ENCODE measurements at places on chromosomes 5 and 9.

DNA sequence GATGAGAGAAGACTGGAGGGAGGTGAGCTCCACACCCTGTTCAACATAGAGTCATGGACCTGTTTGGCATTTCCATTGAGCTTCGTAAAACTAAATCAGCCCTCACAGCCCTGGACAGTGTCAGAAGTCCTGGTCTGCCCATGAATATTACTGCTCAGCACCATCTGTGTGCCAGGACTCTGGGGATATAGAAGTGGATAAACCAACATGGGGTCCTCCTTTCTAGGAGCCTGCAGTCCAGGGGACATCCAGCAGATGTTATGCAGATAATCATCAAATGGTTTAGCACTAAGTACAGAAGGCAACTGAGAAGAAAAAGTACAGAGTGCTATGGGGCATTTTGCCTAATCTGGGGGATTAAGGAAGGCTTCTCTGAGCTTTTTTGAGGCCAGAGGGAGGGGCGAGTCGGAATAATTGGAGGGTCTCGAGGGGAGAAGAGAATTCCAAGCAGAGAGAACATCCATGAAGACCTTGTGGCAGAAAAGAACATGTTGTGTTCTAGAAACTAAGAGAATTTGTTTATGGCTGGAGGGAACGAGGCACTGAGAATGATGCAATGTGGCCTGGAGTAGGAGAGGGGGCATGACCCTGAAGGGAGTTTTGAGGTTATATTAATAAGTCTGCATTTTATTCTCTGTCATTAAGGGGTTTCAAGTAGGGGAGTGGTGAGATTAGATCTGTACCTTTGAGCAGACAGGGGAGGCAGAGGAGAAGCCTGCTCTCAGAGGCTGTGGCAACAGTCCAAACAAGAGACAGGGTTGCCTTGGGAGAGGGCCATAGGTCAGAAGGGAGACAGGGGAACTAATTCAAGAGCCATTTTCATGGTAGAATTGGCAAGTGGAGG lies 63.5 kb upstream of the SLC2A8 start:
- DNase-seq, result no peak

GRCh38 chr9:120852240-120853010 lies 9.7 kb upstream of the PSMD5 start:
- DNase-seq, result no peak

- no peak for DNase-seq
These were observed 5.0 kb downstream of the PDE6A start for GRCh38 chr5:149939546-149939945.

GRCh38 chr9:135035781-135036760 lies 51.4 kb upstream of the OLFM1 start:
- no peak for DNase-seq

DNA sequence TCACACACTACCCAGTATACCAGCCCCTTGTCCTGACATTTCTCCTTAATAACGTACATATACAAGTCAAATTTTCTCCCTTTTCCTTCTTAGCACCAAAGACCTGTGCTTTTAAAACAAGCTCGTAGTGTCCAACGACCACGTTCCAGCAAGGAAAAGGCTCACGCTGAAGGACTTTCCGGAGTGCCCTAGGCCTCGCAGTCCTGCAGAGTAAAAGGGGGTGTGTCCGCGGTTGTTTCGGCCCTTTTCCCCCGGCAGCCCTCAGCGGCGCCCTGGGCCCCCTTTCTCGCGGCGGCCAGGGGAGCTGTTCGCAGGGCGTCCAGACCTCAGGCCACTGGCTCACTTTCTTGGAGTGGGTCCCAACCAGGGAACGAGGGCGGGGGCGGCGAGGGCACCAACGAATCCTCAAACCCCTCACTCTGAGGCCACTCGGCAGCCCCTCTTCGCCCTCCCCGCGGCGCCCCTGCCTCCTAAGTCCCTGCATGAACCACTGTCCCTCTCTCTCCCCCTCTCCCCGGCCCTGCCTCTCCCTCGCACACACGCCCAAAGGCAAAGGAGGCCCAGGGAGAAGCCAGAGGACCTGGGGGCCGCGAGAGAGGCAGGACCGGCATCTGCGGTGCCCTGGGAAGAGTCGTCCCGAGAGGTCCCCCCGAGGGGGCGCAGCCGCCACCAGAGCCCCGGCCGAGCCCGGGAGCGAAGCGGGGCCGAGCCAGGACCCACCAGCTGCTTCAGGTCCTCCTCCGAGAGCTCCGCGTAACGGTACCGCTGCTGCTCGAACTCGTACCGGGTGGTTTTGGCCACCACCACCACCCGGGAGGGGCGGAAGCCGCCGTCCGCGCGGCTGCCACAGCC lies 720 bp downstream of the NADK2 start:
- peak; percentile 17 for DNase-seq

DNA sequence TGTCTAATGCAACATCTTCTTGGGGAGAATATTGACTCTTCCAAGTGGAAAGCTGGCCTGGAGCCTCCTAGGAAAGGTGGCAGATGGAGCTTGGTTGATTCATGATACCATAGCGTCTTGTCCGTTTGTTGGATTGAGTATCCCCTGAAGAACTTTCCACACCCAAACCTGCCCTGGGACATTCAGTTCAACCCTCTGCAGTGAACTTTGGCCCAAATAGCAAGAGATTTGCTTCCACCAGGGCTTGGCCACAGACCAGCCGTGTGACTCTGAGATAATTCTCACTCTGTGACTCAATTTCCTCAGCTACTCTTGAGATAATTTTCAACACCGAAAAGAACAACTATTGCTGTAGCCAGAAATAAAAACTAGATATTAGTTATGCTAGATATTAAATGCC lies 108.0 kb upstream of the RAD23B start:
- no peak for DNase-seq

DNA sequence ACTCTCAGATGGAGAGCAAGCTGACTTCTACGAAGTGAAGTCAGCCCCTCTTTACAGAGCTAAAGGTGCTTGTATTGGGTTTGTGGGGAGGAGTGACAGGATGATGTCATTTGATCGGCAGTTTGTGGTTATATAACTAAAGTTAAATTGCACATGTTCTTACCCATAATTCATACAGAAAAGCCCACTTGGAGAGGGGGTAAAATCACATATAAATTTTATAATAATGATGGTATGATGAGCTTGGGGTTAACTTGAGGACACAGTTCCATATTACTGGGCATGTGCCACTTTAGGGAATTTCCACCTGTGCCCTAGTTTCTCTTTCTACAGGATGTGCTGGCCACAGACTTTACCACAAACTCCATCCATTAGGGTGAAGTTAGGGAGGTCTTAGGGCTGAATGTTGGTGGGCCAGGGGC lies 1178.6 kb upstream of the CDH9 start:
- DNase-seq, result peak; percentile 11

DNA sequence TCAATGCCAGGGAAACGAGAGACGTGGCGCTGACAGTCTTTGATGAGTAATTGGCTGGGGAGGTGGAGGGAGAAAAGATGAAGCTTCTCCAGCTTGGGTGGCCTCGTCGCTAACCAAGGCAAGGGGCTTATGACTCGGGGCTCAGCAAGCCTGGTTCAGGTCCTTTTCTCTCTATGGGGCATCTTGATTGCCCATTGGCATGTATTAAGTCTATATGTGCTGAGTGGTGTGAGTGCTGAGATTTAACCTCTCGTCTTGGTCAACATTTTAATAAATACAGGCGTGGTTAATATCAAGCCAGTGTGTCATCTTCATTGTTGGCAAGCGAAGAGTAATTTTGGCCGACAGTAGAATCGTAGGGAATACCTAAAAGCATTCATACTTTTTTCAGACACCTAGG lies 85.9 kb downstream of the RAI14 start:
- DNase-seq, result no peak

DNA sequence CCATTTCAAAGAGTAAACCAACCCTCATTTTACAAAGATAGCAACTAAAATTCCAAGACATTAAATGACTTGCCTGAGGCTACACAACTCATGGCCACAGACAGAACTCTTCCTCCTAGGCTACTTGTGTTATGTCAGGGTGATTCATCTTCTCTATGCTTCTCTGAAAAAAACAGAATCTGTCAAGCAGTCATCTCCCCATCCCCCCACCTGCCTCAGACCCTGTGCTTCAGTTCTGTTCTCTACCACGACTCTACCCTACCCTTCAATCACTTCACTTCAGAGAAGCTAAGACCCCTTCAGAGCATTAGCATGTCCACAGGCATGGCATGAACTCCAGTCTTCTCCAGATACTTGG lies 277.7 kb upstream of the PTGER4 start:
- no peak for DNase-seq

DNA sequence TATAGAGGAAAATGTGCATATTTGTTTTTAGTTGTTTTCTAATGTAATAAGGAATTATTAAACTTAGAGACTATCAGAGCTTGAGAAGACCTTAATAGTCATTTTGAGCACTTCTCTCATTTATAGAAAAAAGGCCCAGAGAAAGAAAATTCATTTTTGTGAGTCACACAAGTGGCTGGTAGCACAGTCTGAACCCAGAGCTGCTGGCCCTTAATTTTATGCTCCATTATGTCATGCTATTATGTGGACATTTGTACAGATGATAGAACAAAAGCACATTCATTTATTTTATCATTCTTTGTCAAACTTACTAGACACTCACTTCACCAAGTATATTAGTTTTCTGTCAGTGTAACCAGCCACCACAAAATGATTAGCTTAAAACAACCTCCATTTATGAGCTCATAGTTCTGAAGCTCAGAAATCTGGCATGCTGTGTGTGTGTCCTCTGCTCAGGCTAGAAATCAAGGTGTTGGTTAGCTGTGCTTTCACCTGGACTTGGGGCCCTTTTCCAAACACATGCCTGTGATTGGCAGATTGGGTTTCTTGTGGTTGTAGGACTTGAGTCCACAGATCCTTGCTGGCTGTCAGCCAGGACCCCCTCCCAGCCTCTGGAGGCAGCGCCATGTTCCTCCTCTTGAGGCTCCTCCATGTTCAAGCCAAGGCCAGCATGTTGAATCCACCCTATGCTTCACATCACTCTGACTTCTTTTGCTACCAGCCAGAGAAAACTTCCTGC lies 188.9 kb downstream of the ARHGAP26 start:
- DNase-seq, result no peak

GRCh38 chr9:71729816-71730526 lies 38.3 kb downstream of the CEMIP2 start:
- no peak for DNase-seq

- no peak for DNase-seq
These were observed 2.6 kb downstream of the BASP1 start for GRCh38 chr5:17219992-17220391.

DNA sequence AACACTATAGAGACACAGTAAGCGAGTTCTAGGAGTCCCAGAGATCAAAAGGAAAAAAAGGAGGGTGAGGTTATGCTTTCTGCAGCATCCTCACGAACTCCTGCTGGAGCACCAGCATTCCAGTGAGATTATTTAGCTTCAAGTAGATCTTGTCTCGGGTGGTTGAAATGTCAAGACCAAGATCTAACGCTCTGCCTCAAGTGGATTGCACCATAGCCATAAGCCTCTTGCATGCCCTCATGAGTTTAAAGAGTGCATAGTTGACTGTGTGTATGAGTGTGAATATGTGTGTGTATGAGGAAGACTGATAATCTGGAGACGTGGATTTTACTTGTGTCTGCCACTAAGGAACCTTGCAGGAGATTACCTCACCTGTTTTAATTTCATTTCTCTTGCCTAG lies 335.3 kb upstream of the ADAMTSL1 start:
- DNase-seq, result no peak

Data from CD4-positive, alpha-beta T cell treated with Interleukin-21 for 1 hour (primary cell).